Stimulated activated naive B cell treated with anti-CD40 and anti-IgM and Interleukin-4, amounts not matched to agents 10 μg/mL and 1 μg/mL and 100 μg/mL, for 72 hours (primary cell): ENCODE measurements at places on chromosomes 11 and 22.

DNA sequence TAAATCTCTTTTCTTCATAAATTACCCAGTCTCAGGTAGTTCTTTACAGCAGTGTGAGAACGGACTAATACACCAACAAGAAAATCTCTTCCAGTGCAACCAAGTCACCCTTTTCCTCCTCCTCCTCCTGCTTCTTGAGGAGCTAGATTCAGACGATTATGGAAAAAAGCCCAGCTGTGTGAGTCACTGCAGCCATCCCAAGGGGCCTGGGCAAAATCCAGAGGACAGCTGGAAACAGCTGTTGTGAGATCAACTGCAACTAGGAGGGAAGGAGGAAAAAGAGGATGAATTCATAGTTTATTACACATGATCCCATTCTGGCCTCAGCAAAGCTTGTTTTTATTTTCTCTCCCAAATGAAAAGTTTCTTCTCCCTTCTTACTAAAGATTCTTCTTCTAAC is 32.9 kb downstream of the RBFOX2 start:
- H3K36me3 ChIP-seq: no peaks in the 10 kb centered on the region
- H3K27me3 ChIP-seq: peaks cover 32% of the 10 kb centered on the region
- no peak overlapping the region for H3K4me3 ChIP-seq
- H3K4me1 ChIP-seq: peaks cover 10% of the 10 kb centered on the region
- no peak for DNase-seq

GRCh38 chr11:57476047-57476756 is 15.9 kb downstream of the RTN4RL2 start:
- H3K27ac ChIP-seq: peak overlapping the region; percentile 16
- peak overlapping the region; percentile 81 for H3K4me3 ChIP-seq
- H3K27me3 ChIP-seq: peaks cover 29% of the 10 kb centered on the region
- no peaks in the 10 kb centered on the region for H3K36me3 ChIP-seq

GRCh38 chr22:19959587-19960490 is 18.2 kb upstream of the TXNRD2 start:
- no peak overlapping the region for H3K4me3 ChIP-seq
- peak overlapping the region; percentile 5 for H3K27ac ChIP-seq
- H3K36me3 ChIP-seq: peaks cover 25% of the 10 kb centered on the region
- peaks cover 32% of the 10 kb centered on the region for H3K4me1 ChIP-seq
- H3K27me3 ChIP-seq: no peaks in the 10 kb centered on the region
- no peak for DNase-seq

DNA sequence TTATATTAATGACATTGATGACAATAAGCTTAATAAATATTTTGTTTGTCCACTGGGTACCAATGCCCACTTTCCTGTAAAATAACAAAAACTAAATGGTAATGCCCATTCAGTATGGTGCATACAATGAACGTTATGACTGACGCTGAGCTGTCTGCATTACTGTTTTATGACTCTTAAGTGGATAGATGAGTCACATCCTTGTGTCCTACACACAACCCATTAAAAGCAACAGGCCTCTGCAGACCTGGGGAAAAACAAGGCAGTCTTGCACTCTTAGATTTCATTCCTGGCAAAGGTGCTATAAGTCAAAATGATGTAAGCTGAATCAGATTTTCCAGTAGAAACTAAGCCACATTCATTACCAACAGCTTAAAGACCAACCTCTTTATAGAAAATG is 176.3 kb upstream of the TMEM45B start:
- no peak overlapping the region for H3K4me3 ChIP-seq
- no peaks in the 10 kb centered on the region for H3K36me3 ChIP-seq
- DNase-seq: no peak
- H3K27me3 ChIP-seq: no peaks in the 10 kb centered on the region
- H3K27ac ChIP-seq: no peak overlapping the region

DNA sequence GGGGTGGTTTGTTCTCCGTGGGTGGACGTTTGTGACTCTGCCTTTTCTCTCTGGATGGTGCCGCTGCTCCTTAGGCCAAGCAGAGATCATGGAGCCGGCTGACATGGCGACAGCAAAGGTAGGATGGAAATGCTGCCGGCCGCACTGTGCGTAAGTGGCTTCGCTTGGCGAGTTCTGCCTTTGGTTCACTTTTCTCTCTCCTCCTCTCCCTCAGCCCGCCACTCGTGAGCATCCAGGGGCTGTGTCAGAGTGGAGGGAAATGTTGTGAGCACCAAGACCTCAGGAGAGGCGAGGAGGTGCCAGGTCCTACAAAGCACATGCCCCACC is 80.5 kb downstream of the GRAMD1B start:
- H3K27ac ChIP-seq: no peak overlapping the region

DNA sequence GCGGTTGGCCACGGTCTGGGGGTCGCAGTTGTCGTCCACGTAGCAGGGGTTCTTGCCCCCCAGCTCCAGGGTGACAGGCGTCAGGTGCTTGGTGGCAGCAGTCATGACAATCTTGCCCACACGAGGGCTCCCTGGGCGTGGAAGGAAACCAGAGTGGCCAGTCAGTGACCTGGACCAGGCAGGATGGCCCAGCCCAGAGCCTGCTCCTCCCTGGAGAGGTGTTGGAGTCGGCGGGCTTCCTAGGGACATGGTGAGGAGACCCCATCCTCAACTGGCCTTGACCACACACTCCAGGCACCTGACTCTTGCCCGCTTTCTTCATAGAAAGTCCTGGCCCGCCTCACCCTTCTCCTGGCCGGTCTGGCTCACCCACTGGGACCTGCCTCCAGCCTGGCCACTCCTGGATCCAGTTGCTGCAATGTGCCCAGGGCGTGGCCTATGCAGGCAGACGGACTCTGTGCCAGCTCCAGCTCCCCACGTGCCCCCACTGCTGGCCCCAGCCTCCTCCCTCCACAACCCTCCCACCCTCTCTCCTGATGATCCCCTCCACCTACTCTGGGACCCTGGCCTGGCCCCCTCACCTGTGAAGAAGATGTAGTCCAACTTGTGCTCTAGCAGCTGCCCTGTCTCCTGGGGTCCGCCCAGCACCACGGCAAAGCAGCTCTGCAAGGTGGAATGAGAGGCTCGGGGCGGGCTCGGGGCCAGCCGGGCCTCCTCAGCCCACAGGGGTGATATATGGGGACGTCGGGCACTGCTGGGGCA is 8.7 kb downstream of the ALDH3B2 start:
- no peaks in the 10 kb centered on the region for H3K36me3 ChIP-seq
- no peak overlapping the region for H3K27ac ChIP-seq
- peaks cover 12% of the 10 kb centered on the region for H3K4me1 ChIP-seq
- no peak for DNase-seq

- H3K27ac ChIP-seq: no peak overlapping the region
- peaks cover 26% of the 10 kb centered on the region for H3K36me3 ChIP-seq
- H3K4me1 ChIP-seq: peaks cover 32% of the 10 kb centered on the region
- H3K4me3 ChIP-seq: no peak overlapping the region
- DNase-seq: no peak
These were observed 107.8 kb downstream of the LARGE1 start for GRCh38 chr22:33812360-33812977.
